Small intestine (tissue), 16 donors: ENCODE measurements at places on chromosomes 6 and 20.

DNA sequence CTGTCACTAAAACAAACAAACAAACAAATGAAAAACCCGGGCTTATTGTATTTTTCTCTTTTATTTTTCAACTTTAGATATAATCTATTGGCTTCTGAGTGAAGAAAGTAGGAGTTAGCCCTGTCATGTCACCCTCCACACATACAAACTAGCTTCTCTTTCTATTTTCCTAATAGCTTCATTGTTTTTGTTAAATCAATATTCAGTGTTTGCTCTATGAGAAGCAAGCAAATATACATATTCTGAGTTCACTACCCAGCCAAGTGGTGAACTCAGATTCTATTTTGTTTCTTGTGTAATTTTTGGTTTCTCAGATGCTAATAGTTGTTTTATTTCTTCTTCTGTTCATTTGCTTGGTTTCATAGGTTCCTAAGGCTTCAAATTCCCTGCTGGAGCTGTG is 66.4 kb downstream of the SNRNP48 start:
- no peak for DNase-seq

DNA sequence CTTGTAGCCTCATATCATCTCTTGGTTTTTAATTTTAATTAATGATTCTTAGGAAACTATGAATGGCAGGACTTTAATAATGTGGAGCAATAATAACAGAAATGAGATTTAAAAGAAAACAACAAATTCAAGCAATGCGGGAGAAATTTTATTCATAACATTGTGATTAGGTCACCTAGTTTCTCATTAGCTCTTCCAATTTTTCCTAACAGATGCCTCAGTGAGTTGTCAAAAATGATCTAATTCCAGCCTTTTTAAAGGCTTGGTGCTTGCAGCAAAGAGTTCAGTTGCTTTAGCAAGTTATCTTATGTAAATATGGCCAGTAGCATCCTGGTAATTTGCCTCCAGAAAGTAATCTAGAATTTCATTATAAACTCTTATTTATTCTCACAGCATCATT is 20.4 kb downstream of the PDE7B start:
- no peak for DNase-seq

DNA sequence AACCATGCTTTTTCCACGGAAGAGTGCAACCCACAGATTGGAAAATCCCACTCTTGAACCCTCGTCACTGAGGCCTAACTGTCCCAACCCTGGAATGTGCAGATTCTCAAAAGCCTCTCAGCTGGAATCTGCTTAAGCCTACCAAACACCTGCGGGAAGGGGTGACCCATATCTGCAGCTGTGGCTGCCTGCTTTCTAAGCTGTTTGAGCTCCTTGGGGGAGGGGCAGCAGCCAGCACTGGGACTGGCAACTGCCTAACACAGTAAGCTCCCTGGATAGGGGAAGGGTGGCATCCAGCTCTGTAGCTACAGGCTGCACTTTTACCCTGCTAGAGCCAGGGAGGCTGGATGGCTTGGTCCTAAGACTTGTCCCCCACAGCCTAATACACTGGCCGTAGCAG is 579.6 kb downstream of the COL12A1 start:
- no peak for DNase-seq

DNA sequence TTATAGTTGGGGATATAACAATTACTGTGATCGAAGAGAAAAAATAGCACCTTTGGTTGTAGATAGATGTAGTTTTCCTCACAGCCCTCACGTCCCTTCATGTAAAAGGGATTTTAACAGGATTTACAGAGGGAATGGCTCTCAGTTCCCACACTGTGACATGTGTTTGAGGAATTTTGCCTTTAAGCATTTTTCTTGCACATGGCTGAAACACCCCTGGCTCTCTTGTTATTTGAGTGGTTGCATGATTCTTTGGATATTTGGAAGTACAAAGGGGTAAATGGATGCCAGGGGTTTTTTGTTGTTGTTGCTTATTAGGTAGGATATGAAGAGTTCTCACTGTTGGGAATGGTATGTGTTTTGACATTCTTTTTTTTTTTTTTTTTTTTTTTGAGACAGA is 48.2 kb downstream of the JAG1 start:
- DNase-seq: no peak

DNA sequence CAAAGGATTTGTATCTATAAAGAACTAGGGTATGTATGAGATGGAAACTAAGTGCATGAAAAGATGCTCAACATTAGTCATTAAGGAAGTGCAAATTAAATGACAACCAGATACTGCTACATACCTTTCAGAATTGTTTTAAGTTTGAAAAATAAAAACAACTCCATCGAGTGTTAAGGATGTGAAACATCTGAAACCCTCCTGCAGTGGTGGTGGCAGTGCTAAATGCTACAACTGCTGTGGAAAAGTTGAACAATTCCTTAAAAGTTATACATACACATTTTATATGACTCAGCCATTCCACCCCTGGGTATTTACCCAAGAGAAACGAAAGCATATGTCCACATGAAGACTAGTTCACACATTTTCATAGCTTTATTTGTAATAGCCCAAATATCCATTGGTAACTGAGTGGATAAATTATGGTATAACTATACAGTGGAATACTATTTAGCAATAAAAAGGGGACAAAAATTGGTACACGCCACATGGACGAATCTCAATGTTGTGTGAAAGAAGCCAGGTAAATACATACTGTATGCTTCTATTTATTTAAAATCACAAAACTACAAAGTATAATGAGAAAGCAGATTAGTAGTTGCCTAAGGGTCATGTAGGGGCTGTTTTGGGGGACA is 10.6 kb downstream of the ARMH2 start:
- DNase-seq: no peak

- DNase-seq: no peak
These were observed 26.2 kb downstream of the PDRG1 start for GRCh38 chr20:31925631-31926030.

DNA sequence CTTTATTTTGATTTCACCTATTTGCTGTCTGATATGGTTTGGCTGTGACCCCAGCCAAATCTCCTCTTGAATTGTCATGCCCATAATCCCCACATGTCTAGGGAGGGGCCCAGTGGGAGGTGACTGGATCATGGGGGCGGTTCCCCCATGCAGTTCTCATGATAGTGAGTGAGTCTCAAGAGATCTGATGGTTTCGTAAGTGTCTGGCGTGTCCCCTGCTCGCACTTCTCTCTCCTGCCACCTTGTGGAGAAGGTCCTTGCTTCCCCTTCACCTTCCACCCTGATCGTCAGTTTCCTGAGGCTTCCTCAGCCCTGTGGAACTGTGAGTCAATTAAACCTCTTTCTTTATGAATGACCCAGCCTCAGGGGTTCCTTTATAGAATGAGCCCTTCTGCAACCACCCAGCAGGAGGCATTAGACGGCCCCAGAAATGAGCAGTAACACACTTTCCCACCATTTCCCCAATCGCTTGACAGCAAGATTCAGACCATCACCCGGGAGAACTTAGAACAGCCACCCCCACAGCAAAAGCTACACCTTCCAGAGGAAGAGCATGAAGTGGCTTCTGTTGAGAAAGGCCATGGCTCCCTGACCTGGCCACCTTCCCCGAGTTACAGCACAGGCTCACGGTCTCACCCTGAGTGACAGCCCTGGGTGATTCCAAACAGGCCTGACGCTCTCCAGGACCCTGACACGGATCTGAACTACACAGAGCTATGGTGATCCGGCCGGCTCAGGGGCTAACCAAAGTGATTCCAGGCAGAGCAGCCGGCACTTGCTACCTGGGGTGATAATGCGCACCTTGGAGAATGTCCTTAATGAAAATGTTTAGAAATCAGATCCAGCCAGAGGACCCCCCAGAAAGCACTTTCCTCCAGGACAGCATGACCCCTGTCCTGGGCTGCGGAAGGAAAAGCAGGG is 131.2 kb upstream of the CDH4 start:
- DNase-seq: peak; percentile 64

GRCh38 chr6:3623451-3624249 is 127.9 kb downstream of the PXDC1 start:
- no peak for DNase-seq

DNA sequence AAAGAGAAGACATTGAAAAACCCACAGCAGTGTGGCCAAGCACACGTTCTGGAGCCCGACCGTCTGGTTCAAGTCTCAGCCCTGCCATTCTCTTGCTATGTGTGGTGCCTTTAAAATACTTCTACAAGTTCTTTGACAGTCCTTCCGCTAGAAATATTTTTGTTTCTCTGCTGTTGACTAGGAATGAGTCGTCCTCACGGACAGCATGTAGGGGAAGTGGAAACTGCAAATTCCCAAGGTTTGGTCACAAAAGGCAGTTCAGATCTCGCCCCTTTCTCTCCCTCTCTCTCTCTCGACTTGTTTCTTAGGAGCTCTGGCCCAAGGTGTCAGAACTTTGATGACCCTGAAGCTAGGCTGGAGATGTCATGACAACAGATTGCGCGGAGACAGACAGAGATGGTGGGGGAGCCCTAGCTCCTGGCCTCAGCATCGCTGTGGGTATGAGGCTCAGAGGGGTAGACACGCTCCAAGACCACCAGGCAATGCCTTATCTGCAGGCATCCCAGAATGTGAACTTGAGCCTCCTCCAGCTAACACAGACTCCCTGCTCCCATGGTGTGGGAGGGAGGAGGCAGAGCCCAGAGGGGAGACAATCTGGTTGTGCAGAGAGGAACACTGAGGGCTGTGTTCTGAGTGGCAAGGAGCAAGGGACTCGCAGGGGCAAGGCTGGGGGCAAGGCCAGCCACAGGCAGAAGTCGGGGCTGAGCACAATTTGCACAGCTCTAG is 368.9 kb upstream of the SULF2 start:
- DNase-seq: no peak

GRCh38 chr20:24497851-24498250 is 28.4 kb downstream of the SYNDIG1 start:
- DNase-seq: peak; percentile 13

DNA sequence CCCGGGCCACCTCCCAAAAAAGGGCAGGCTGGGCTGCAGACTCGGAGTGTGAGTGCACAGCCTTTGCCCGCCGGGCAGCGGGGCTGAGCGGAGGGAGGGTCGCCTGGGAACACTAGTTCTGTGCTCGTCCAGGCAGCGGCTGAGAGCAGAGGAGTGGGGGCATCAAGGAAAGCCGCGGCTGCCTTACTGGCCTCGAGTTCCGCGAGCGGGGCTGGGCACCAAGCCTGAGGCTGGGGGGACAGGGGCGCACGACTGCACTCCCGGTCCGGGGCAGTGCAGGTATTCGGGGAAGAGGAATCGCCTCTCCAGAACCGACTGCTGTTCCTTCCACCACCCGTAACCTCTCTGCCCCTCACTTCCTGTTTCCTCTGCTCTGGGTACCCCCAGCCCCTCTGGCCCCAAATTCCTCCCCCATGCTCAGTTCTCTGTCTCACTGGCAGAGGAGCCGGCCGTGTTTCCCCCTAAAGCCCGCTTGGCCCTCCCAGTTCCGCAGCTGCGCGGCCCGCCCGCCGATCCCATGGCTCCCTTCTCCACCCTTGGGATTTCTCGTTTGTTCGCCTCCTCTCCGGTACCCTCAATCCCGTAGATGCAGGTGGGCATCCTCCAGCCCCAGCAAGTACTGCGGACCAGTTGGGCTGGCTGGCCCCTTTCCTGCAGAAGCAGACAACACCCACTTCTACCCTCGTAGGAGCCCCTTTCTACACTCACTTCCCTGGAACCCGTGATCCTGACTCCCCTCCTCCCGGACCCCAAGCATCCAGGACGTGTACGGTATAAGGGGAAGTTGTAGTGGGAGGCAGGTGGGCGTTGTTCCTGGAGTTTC is 5.1 kb downstream of the RING1 start:
- DNase-seq: peak; percentile 42

DNA sequence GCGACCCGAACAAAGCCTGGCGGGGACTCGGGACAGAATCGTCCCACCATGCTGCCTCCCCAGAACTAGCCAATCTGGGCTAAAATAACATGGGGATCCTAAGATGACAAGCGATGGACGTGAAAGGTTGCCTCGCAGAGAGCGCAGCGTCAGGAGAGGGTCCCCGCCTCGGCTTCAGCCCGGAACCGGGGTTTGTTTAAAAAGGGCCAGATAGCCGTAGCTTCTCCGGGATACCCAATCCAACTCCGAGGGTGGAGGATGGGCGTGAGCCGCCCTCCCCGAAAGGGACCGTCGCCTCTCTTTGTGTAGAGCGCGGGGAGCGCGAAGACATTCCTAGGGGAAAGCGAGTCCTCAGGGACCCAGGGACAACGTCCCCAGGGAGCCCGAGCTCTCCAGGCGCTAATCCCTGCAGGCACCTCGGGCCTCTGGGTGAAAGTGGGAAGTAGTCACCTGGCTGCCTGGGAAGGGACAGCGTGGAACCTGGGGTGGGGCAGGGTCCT is 643 bp downstream of the CD24 start:
- DNase-seq: peak; percentile 47
